ENCODE measurements at places on chromosomes 4 and X.
A peak's percentile ranks its signal among the peaks of the same experiment; 100 is the strongest.

GRCh38 chrX:118178450-118178849 is 61.8 kb upstream of the KLHL13 start:
- no peak for DNase-seq

DNA sequence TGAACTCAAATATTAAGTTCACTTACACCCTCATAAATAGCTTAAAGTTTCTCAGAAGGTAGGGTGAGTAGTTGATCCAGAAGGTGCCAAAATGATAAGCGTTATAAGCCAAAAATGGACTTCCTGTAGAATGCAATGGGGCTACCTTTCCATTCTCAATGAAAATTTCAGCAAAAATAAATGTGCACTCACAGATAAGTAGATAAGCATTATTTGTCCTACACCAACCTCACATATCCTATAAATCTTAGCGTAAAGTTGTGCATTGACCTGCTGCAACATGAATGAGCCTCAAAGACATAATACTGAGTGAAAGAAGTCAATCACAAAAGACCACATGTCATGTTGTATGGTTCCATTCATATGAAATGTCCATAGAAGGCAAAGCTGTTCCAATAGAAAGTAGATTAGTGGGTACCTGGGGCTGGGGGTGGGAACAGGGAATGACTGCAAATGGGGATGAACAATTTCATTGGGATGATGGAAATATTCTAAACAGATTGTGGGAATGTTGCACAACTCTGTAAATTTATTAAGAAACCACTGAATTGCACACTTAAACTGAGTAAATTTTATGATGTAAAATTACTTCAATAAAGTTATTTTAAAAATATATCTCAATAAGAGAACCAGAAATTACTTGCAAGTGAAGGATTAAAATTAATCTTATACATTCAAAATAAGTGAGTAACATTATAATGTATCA is 100.9 kb downstream of the AMELX start:
- peak; percentile 25 for DNase-seq

DNA sequence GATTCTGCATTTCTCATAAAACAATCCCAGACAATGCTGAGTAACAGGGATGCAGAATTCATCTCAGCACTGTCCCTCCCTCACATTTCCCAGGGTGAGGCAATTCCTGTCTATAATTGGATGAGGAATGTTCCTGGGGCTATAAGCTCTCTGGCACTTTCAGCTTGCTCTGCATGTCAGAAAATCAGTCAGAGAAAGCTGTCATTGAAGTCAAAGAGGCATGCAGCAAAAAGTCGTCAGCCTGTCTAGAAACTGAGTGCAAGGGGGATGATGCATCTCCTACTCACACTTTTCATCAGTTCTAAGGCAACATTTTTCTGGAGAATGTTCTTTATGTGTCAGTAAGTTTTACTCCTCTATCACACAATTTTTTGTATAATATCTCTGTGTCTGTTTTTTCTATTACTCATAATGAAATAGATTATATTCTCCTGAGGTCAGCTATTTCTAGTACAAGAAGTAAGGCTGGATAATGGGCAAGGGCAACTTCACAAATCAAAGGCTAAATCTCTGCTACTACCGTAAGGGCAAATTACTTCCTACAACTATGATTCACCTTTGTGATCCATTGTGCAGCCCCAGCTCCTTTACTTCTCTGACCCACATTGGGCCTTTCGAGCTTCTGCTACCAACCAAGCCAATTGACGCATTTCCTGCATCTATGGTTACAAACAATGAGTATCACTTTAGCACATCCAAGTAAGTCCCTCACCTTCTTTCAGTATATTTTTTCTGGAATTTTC is 56.0 kb downstream of the TASL start:
- no peak for DNase-seq

- DNase-seq = no peak
These were observed 41.5 kb downstream of the CLCN4 start for GRCh38 chrX:10198254-10198653.

- peak; percentile 31 for DNase-seq
These were observed 72.2 kb downstream of the ENOX2 start for GRCh38 chrX:130830599-130831346.

DNA sequence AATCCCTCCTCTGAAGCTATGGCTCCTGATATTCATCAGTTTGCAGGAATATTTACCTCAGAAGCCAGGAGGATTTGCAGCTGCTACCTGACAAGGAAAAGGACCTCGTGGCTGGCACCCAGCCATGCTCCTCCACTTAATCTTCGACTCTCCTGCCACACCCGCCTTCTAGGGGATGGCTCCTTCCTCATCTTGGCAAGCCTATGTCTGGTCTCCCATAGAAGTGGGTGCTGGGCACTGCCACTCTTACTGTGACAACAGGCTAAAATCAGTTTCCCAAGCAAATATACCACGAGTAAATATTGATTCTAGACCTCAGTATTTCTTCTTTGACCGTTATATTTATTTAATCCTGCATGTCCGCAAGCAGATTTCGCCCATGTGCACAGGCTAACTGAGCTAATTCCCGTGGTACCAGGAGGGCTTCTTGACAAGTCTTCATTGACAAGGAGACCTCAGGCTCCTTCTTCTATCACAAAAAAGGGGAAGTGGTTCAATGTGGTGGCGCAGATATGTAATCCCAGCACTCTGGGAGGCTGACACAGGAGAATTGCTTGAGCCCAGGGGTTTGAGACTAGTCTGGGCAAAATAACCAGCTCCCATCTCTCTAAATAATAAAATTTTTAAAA is 52.6 kb upstream of the DCTD start:
- peak; percentile 12 for DNase-seq

DNA sequence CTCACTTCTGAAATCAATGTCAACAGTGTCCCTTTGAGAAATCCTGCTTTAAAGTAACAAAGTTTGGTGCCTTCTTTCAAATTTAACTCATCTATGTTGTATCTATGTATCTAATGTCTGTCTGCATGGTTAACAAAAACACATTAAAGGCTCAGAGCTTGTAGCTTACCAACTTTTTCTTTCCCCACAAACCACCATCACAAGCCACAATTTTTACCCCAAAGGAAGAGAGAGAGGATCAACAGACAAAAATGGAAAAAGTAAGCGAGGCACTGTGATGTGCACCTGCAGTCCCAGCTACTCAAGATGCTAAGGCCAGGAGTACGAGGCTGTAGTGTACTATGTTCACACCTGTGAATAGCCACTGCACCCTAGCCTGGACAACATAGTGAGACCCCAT is 17.2 kb downstream of the ATRX start:
- no peak for DNase-seq

DNA sequence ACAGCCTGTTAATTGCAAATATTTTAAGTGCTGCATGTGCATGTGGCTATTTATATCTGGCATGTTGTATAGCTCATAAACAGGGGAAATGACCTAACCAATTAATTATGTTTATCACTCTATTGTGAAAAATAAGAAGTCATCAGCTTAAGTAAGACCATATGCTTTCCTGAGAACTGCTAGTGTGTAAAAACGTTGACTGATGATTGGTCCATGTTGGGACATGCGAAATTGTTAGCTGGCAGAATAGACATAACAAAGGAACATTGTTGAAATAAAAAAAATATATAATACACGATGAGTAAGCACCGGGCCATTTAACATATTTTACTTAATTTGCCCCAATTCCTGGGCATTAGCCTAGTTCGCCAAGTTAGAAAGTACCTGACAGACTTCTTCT is 207.5 kb downstream of the ANK2 start:
- no peak for DNase-seq

- no peak for DNase-seq
These were observed 61.6 kb upstream of the SORCS2 start for GRCh38 chr4:7130621-7131211.

GRCh38 chrX:23317799-23318724 is 16.6 kb upstream of the PTCHD1 start:
- peak; percentile 41 for DNase-seq

DNA sequence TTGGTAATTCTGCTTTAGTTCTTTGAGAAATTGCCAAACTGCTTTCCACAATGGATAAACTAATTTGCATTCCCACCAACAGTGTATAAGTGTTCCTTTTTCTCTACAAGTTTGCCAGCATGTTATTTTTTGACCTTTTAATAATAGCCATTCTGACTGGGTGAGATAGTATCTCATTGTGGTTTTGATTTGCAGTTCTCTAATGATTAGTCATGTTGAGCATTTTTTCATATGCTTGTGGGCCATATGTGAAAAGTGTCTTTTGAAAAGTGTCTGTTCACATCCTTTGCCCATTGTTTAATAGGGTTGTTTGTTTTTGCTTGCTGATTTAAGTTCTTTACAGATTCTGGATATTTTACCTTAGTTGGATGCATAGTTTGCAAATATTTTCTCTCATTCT is 25.9 kb downstream of the ENPEP start:
- DNase-seq = no peak

DNA sequence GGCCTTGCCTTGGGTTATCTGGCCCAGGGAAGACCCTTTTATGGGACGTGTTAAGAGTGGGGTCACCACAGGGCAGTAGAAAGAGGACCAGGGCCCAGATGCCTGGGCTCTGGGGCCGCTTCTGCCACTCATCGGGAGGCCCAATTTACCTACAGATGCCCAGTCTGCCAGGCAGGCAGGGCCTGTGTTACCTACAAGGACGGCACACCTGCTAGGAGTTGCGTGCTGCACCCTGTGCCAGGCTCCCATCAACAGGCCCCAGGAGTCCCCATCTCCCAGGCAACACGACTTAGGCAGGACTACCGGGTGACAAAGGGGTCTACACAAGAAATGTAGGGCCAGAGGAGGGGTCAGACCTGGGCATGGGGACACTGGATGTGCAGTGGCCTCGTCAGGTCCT is 34.6 kb downstream of the WDR1 start:
- DNase-seq = no peak

DNA sequence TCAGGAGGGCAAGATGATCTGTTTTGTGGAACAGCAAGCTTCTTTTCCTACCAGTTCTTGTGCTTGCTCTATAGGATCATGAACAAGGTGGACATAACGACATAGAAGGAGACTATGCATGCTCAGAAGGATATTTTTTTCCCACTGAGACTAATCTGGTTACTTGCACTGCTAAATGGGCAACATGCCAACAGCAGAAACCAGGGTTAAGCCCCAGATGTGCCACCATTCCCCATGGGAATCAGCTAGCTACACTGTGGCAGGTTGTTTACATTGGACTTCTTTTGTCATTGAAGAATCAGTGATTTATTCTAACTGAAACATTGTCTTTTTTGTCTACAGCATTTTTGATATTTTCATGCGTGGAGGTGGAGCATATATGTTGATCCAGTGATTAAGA is 165.6 kb downstream of the C4orf33 start:
- no peak for DNase-seq

DNA sequence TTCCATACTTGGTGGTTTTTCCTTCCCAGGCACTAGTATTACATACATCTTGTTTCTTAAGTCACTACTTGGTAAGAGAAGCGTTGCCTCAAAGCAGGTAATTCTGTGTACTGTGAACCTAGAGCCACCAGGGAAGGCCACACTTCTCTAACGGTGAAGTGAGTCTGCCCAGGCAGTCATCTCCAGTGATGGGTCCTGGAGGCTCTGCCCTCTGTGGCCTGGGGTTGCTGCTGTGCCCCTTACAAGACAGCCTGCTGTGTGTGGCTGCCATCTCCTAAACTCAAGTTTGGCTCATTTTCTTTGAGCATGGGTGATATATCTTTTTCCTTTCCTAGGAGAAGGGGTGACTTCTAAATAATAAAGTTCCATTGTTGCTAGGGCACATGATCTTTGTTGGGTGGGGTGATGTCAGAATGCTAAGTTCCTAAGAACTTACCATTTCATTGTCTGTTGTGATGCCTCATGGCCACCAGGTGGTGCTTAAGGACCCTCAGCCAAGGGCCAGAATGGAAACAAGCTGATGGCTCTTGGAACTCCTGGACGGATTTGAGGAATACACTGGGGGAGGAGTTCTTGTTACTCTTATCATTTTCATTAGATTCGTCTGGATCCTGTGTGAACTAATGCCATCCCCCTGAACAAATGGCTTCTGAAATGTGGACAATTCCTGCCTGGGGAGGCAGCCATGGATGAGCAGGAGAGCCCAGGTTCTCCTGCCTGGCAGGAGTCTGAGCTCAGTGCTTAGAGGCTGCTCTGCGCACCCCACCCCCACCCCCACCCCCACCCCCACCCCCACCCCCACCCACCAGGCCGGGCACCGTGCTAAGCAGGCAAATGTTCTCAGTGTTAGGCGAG is 41.1 kb upstream of the WDR1 start:
- DNase-seq = peak; percentile 81

- DNase-seq = no peak
These were observed 226.9 kb downstream of the FSTL5 start for GRCh38 chr4:161936625-161937550.

GRCh38 chrX:131397891-131398290 is 108.8 kb upstream of the IGSF1 start:
- no peak for DNase-seq

DNA sequence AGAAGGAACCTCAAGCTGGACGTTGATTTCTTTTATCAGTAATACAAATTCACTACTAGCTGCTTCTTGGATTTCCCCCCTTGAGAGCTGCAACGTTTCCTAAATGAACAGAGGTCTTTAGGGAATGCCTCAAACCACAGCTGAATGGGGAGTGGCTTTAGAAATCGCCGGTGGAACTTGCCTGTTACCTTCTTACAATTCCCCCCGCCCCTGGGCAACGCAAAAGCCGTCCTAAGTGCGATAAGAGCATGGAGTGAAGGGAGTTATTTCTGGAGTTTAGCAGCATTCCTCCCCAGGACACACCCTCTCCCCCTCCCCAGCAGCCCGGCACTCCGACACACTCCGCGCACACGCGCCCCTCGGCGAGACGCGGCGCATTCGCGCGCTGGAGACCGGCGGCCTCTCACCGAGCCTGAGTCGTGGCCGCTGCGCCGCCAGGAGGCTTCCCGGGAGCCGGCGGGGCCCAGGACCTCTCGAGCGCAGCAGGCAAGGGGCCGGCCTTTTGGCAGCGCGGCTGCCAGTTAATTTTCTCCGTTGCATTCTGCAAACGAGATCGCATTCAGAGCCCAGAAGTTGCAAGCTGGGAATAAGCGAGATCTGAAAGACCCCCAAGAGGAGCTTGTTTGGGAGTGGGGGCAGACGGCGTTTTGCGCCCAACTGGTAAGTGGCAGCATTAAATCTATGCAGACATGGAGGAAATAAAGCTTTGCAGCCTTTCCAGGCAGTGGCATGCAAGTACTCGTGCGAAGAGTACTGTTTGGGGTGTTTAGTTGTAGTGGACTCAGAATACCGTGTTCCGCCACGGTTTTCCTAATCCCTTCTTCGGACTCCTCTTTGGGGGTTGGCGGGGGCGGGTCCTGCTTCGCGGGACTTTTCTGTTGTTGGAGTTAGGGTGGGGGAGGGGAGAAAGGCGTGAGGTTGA is 134.7 kb downstream of the PALLD start:
- no peak for DNase-seq

DNA sequence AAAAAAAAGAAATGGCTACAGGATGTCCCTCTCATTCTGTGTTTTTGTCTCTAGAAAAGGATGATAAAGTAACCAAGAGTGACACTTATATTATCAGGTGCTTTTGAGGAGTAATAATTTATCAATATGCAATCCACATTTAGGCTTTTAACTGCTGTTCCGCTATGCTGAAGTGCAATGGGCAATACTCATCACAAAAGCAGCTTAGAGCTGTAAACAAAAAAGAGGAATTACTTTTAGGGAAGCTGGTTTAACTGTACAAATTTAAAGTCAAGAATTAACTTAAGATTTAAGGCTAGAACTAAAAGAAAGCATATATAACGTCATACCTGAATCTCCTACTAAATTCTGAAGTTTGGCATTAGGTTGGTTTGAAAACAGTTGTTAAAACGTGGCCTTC is 93.5 kb upstream of the DDX3X start:
- no peak for DNase-seq

Data from K562 (cell line).